ENCODE measurements at places on chromosomes 5 and 9. TPM values are rescaled to one million over a fixed set of nuclear protein-coding genes. Genes with fewer than 3 reads are reported as not detected.

DNA sequence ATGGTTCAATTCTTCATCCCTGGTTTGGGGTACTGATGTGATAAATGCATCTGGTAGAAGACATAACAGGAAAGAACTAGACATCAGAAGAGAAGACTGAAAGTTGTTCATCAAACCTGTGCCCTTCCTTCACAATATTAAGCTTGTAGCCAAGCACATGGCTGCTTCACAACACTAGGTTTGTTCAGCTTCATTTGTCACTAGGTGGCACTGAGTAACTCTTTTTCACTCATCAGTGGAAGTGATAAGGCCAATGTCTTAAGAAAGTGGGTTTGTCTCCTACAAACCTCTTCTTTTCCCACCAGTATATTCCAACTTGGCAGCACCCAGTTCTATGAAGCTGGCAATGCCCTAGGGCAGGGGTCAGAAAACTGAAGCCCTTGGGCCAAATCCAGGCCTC, 26.9 kb downstream of the ZNF484 start:
- DNase-seq, result no peak

DNA sequence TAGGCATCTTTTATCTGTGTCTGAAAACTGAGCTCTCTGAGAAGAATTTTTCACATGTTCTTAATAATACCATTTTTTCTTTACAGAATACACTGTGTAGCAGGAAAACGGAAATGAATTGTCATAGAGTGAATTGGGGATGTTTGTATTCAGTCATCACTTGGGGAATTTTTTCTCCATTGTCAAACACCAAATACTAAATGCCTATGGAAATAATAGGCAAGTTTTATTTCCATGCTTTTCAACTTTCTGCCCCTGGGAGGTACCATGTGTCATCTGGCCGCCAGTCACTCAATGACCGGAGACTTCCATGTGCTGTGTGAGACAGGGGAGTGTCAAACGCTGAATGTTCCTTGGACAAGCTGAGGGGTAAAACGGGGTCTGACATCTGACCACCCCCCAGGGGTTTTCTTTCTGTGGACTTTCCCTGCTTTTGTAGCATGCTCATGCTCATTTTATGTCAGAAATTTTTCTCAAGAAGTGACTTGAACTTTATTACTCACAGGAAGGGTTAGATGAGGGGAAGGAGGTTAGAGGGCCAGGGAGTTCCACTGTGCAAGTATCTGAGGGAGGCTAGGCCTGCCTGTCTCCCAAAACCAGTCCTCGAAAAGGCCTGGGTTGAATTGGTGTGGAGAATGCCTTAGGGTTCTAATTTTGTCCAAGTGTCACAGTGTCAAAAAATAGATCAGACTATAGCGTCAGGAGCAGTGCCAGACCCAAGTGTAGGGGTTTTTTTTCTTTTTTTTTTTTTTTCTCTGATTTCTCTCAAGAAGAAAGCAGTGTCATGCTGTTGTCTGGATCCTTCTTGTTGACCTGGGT, 438.6 kb downstream of the AGTPBP1 start:
- no peak for DNase-seq

GRCh38 chr9:71758785-71759184, 9.5 kb downstream of the CEMIP2 start:
- no peak for DNase-seq

DNA sequence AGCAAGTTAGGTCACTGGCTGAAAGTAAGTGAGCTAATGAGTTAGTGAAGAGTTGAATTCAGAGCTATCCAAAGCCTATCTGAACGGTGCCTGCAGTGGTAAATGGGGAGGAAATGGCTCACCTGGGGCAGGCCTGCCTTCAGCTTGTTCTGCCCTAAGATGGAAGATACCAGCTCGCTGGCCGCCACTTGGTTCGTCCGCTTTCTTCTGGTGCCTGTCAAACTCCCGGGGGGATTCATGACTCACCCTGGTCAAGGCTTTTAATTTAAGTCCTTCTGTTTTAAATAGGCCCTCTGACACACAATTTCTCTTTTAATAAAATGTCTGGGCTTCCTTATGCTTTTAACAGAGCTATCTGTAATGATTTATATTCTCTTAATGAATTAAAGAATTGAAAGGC, 78.8 kb downstream of the CFAP90 start:
- DNase-seq, result no peak

DNA sequence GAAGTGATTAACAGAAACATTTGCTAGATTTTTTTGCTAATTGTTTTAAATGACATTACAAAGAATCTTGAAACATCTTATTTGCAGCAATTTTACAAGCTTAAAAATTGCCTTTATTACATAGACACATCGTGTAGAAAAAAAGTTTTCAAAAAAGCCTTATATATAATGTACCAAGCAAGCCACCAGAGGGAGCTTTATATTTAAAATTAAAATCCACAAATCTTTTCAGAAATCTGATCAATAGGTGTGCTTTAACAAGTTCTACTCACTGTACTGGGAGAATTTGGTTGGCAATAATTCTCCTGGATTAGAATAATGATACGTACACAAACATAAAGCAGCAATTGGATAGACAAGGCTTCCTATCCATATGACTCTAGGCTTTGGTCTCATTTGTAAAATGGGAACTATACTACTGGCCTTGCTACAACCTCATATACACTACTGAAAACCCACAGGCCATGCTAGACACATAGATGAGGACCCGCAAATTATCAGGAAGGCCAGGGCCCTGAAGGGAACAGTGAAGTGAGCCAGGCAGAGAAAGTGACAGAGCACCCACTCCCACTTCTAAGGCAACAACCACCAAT, 4.8 kb downstream of the PSMB7 start:
- no peak for DNase-seq

- DNase-seq, result no peak
Measured at GRCh38 chr5:1077026-1077425, 34.8 kb downstream of the SLC12A7 start.

GRCh38 chr5:155728857-155729683, 597.9 kb upstream of the SGCD start:
- no peak for DNase-seq

GRCh38 chr9:85151162-85151561, 481.6 kb downstream of the NTRK2 start:
- DNase-seq, result peak; percentile 49

DNA sequence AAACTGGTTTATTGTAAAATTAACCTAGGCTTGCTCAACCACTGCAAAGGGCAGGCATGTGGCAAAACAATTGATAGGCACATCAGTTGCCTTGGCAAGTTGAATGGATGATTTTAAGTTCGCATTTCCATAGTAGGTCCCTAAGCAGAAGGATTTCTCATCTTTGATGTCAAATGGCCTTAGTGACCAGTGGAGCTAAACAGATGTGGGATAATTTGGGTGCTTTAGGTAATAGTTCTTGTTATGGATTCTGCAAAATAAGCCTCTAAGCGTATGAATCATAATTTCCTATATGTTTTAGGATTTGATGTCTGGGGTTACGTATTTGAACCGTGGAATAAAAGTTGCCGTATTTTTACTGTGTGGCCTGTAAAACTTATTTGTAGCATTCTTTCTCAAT, 182.4 kb downstream of the CD180 start:
- no peak for DNase-seq

DNA sequence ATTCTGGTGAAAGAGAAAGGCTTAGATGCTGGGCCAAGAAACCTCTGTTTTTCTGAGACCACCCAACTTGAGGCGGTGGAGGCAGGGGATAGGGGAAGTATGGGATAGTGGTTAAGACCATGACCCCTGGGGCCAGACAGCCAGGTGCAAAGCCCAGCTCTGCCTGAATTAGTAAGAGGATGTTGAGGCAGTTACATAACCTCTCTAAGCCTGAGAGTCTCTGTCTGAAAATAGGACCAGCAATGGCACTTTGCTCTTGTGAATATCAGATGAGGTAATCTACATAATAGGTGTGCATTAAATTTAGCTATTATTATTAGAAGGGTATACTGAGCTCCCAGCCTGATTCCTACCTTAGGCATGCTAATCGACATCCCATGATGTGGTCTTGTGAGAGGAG, 68.2 kb downstream of the DOCK2 start:
- no peak for DNase-seq

GRCh38 chr9:27679338-27679737, 106.1 kb upstream of the C9orf72 start:
- no peak for DNase-seq

DNA sequence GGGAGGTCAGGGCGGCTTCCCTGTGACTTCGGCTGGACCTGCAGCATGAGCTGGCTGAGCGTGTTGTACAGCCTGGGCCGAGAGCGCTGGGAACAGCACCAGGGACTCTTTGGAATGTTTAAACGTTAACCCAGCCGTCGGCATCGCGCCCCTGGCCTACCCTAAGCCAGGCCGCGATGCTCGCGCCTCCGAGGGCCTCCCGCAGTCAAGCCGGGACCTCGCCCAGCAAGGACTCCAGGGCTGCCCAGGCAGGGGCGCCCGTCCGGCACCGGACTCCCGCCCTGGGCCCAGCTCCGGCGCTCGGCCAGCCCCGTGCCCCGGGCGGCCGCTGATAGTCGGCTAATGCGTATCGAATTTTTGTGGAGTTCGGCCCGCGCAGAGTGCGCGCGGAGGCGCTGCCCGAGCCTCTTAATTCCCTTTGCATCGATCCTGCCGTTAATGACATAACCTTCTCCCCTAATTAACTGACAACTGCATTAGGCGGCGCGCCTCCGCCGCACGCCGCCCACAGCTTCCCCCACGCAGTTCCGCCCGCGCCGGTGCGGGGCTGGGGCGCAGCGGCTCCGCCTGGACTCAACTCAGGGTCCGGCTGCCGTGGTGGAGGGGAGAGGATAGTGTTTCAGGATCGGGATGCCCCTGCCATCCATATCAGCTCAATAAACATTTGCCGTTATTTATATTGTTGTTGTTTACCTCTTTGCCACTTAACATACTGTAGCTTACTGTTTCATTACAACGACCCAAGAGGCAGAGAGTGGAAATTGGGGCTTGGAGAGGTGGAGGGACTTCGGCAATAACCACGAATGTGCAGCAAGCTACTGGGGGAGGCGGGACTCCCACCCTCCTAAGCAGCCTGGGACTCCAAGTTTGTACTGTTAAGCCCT, 28.8 kb upstream of the CDC23 start:
- DNase-seq, result peak; percentile 33

The PHF24 gene
- polyA plus RNA-seq, result 0.33 TPM

The FOXD4L5 gene
- 0.27 TPM for polyA plus RNA-seq

The COL15A1 gene
- polyA plus RNA-seq, result 21.6 TPM

The IRX2 gene
- polyA plus RNA-seq, result 23.7 TPM

The CMYA5 gene
- polyA plus RNA-seq, result 26.4 TPM

The ANKRD20A1 gene
- polyA plus RNA-seq, result 6.1 TPM
